ENCODE measurements at places on chromosomes 11 and 22.
A peak's percentile ranks its signal among the peaks of the same experiment; 100 is the strongest.

DNA sequence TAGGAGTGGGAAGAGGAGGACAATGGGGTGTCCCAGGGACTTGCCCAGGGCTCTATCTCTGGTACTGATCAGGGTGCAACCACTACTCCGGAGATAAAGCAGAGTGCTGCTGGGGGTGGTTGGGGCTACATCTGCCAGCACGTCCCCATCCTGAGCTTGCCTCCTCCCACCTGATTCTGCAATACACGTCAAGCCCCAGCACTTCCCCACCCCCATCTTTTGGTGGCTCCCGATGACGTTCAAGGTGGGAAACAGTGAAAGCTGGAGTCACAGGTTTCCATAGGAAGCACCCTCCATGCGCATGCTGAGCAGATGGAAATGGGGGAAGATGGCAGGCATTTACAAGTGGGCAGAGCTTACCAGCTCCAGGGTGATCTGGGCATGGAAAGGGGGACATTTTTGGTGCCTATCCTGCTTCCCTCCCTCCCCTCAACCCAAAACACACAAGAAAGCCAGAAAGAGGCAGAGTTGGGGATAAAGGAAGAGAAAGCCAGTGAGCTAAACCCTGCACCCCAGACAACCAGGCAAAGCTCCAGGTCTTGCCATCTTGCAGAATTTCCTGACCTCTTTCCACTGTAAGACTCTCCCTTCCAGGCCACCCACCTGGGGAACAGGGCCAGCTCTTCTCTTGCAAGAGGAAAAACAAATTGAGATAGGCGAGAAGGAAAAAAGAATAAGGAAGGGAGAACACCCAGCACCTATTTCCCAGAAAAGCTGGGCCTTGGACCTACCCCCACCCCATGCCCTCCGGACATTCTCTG, 15.8 kb downstream of the SYT7 start:
- no peak for DNase-seq

GRCh38 chr11:108727665-108728064, 62.8 kb downstream of the DDX10 start:
- DNase-seq = no peak

GRCh38 chr11:126310200-126310991, 6.5 kb downstream of the DCPS start:
- peak; percentile 71 for DNase-seq

DNA sequence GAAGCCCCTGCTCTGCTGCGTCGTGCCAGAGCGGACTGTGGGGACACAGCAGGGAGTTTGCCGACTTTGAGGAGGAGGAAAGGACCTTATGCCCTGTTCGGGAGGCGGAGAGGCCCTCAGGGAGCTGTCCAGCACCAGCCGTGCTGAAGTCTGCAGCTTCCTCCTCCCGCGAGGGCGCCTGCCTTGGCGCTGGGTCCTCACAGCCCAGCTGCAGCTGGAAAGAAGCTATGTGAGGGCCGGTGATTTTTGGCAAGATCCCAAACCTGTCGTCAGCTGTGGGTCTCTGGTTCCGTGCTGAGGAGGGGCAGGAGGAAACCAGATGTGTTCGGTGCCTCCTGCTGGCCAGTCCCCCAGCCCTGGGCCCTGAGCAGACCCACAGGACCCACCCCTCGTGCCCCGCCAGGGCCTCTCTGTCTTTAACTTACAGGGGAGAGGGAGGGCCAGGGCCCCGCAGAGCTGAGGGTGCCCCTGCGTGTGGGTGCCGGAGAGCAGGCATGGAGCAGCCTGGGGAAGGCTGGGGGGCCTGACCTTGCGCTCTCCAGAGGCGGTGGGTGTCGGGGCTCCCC, 12.0 kb downstream of the BRSK2 start:
- DNase-seq = peak; percentile 63

- no peak for DNase-seq
Observed at GRCh38 chr11:69574608-69575255, 66.2 kb upstream of the CCND1 start.

DNA sequence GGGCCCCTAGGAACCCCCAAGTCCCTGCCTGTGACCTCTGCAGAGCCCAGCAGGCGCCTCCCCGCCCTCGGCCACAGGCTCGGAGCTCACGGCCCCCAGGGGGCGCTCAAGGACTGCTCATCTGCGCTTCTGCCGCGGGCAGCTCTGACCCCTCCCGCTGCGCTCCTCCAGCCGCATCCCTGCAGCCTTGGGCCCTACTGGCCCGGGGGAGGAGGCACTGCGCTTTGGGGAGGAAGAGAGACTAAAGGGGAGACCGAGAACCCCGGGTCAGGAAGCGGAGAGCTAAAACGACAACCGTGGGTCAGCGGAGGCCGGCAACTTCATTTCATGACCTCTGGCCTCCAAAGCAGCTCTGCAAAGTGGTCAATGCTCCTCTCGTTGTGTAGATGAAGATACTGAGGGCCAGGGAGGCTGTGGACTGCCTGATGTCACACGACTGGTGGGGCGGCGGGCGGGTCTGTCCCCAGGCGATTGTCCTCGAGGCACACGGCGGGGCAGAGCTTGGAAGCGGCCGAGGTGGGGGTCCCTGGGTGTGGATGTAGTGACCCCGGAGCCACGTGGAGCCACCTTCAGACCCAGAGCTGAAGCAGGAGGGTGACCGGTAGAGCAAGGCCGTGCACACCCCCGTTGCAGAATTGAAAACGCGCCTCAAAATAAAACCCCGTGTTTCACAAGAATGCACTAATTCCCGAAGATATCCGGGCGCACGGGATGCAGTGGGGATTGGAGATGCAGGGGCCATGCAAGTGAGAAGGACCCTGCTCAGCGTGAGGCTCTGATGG, 2.7 kb upstream of the KRTAP5-6 start:
- peak; percentile 91 for DNase-seq

DNA sequence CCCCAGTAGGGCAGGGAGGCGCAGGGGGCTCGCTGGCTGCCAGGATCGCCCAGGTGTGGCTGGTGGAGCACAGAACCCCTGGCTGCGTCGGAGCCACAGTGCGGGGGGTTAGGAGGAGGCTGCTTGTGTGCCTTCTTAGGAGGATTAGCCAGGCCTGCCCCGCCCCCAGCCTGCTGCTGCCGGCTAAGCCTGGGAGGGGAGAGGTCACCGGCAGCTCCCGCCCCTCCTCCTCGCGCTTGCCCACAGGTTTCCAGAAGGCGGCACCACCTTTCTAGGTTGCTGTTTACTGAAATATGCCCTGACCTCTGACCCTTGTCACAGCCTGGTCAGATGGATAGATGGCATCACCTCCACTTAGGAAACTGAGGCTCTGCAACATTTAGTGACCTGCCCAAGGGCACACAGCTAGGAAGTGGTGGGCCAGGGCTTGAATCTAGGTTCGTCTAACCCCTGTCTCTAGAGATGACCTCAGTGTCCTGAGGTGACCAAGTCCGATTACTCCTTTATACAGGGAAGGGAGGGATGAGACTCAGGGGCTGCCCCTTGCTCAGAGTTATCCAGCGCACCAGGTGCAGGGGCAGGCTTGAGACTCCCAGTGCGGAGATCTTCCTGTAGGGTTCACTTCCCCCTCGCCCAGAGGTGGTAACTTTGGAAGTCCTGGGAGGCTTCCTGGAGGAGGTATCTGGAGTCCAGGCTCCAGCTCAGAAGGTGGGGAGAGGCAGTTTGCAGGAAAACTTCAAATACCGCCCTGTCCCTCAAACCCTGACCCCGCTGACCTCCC, 44.0 kb downstream of the MYO7A start:
- DNase-seq = no peak

- DNase-seq = no peak
Observed at GRCh38 chr22:29722587-29722986, 2.8 kb downstream of the CABP7 start.

DNA sequence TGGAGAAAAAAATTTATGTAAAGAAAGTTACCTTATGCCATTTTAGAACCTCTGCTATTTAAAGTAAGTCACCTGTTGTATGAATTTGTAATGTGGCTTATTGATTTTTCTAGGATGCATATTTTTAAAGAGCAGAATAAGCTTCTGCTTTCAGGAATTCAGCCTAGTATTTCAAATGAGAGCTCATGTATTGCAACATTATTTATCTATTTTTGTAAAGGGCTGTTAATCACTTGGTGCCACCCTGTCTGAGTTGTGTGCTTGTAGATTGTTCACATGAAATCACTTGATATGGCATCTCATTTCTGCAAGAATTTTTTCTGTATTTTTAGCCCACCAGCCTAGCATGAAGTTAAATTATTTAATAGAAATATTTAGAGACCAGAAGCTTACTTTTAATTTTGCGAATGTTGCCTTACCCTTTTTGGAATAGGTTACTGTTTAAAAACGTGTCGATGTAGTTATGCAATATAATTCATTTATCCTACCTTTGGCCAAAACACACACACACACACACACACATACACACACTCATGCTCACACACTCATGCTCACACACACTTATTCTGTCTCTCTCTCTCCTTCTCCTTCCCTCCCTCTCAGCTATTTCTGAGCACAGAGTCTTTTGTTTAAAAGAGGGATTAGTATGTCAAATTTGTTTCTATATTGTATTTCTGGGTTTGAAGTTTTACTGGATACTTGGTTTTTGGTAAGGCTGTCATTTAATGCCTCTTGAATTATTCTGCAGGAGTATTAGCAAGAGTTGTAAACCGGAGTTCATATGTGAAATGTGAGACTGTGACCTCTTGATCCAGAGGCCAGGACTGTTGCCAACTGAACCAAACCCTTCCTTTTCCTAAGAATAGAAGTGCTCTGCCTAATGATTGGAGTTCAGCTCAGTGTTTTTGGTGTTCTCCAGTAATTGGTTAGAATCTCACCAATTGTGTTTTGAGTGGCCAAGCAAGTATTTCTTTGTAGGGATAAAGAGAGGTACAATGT, 34.4 kb downstream of the YAP1 start:
- no peak for DNase-seq

DNA sequence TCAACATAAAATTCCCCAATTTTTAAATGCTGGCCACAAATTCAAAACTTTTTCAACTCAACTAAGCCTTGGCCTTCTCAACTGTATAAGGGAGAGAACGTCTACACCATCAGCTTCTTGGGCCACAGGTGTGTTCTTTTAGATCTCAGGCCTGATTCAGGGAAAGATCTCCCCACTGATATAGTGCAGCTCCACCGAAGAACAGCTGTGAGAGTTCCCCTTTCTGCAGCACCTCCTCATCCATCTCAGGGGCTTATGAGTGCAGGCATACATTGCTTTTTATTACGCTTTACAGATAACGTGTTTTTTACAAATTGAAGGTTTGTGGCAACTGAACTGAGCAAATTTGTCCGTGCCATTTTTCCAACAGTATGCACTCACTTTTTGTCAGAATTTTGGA, 8.0 kb upstream of the CD82 start:
- no peak for DNase-seq

GRCh38 chr22:33669746-33670145, 250.5 kb downstream of the LARGE1 start:
- DNase-seq = no peak

DNA sequence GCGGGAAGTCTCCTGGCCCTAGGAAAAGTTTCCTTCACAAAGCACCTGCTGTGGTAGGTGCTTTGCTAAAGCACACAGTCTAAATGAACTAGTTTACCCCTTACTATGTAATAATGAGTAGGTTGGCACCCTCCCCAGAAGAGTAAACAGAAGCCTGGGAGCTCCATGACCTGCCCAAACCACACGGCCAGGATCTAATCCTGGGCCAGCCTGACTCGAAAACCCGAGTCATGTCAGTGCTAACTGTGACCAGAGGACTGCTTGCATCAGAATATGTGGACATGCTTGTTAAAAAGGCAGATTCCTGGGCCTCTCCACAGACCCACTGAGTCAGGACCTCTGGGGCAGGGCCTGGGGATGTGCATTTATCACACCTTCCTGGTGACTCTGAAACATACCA, 67.7 kb downstream of the PANX1 start:
- DNase-seq = peak; percentile 16

GRCh38 chr11:79414041-79414440, 26.8 kb downstream of the TENM4 start:
- no peak for DNase-seq

DNA sequence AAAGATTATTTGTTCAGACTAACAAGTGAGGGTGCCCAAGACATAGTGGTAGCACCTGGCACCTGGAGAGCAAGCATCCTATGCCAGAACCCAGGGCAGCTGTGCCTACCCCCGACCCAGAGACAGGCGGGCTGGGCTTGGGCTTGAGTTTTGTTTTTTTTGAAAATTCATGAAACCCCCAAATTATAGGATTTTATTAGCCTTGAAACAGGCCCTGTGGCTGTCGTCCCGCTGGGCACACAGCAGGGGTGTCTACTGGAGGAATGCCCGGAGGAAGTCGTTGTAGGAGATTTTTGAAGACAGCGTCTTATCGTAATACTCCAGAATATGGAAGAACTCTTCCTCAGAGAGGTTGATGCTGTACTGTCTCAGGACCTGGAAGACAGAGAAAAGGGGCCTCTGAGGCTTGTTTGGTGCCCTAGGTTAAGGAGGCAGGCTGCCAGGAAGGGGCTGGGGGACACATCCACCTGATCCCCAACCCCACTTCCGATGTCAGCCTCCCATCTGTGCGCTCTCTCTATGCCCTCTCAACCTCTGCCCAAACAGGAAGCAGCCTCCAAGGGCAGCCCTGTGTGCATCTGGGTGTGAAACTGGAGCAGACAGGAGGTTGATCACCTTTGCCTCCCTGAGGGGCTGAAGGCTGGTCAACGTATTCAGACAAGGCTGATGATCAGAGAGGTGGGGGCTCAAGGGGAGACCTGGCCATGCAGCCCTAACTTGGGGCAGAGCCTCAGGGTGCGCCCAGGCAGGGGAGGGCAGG, 117.0 kb downstream of the MPPED1 start:
- no peak for DNase-seq

DNA sequence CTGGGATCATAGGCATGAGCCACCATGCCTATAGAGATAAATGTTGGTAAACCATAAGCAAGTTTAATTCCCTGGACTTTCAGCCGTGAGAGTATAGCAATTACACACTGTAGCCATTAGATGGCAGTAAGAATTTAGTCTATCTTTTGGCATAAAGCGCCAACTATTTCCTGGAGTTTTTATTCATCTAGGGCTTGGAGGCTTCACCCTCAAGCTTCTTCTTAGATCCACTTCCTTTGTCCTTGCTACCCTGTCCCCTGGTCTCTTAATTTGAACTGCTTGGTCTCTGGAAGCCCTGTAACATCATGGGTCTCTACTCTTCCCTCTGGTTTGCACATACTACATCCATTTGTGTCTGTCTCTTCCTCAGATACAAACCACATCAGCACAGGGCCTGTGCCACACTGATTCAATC, 38.2 kb downstream of the OR10A6 start:
- no peak for DNase-seq

- no peak for DNase-seq
Observed at GRCh38 chr11:44711787-44712608, 14.8 kb upstream of the TSPAN18 start.

- DNase-seq = no peak
Observed at GRCh38 chr11:28910926-28911325, 802.7 kb downstream of the METTL15 start.

DNA sequence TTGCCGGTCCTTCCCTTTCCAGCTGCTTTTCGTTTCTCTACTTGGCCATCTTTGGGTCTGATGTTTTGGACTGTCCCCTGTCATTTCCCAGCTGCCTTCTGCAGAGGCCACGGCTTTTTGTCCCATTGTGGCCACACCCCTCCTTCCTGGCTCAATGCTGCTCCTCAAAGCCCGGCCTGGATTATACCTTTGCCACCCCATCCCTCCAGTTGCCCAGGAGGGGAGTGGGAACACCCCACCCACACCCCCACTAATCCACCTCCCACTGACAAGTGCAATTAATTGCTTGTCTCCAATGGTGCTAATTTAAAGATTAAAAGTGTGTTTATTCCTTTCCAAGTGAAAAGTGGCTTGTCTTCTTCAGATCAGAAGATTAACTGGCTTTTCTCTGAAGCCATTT, 34.2 kb upstream of the CSNK2A3 start:
- DNase-seq = no peak

GRCh38 chr11:104432981-104433380, 269.0 kb upstream of the PDGFD start:
- no peak for DNase-seq

GRCh38 chr11:116397602-116398084, 375.1 kb downstream of the BUD13 start:
- no peak for DNase-seq

GRCh38 chr22:28375761-28376534, 303.7 kb downstream of the TTC28 start:
- DNase-seq = no peak

All from mucosa of gallbladder (tissue), 1 donor.